ENCODE measurements at places on chromosomes 5 and 9.

GRCh38 chr5:116076496-116076895 is 8.3 kb upstream of the COMMD10 start:
- no peak for DNase-seq

- no peak for DNase-seq
These were observed 55.6 kb upstream of the TESK1 start for GRCh38 chr9:35549441-35549840.

DNA sequence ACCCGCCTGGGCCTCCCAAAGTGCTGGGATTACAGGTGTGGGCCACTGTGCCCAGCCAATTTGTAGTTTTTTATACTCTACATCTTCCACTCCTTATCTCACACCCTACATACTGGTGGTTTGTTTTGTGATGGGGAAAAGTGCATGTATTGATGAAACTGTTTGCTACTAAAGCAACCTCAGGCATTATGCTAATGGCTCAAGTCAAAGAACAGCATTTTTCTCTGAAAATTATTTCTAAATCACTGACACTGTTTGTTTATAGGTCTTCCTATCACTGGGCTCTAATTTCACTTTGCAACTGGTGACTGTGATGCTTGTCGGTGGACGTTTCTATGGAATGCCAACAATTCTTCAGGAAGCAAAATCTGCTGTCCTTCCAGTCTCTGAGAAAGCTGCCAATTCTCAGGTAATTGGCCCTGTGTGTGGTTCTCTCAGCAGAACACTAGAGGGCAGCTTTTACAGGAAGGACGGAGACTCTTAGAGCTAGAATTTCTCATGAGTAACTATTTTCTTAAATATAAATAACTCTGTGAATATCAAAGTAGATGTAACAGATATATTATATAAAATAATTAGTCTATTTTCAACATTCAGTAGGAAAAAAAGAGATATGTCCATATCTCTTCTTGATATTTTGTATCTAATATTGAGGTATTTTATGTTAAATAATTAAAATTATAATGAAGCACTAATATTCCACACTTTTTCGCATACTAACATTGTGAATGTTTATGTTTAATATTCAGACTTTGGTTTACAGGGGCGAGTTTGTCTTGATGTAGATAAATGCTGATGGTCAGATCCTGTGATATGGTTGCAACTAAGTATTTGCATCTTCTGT is 244.1 kb downstream of the ADGRV1 start:
- DNase-seq, result no peak

DNA sequence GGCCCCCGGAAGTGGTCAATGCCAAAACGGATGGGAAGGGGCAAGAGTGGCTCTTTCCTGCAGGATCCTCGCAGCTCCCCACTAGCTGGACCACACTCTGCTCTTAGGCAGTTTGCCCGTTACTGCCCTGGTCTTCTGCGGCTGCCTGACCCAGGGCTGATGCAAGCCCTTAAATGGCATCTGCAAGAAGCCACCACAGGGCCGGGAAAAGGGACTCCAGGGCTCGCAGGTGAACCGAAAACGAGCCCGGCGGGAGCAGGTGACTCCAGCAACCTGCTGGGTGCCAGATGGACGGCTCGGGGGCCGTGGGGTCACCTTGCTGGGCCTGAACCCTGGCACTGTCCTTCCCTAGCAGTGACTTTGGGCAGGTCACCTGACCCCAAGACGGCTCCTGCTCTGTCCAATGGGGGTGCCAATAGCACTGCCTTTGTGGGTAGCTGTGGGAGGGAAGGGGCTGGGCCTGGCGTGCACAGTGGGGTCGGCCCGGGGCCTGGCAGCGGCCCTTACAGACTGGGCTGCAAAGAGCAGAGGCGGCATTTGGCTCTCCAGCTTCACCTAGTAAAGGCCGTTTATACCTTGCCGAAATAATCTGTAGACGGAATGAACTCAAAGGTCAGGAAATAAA is 1.3 kb downstream of the TMEM250 start:
- no peak for DNase-seq

GRCh38 chr5:94285984-94286383 is 332.4 kb downstream of the KIAA0825 start:
- no peak for DNase-seq

DNA sequence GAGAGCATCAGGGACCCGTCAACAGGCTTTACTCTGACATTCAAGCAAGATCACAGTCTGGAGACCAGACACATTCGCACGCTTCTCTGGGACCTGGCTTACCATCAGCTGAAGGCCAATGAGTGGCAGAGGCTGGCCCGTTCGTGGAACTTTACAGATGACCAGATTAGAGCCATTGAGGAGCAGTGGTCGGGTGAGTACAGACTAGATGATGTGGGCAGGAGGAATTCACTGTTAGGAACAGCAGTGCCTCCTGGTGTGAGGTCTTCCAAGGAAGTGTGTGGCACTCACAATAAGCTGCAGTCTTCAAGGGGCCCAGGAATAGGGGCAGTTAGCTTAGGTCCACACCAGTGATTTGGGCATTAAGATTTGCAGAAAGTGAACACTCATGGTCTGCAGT is 50.4 kb downstream of the POC5 start:
- DNase-seq, result no peak

DNA sequence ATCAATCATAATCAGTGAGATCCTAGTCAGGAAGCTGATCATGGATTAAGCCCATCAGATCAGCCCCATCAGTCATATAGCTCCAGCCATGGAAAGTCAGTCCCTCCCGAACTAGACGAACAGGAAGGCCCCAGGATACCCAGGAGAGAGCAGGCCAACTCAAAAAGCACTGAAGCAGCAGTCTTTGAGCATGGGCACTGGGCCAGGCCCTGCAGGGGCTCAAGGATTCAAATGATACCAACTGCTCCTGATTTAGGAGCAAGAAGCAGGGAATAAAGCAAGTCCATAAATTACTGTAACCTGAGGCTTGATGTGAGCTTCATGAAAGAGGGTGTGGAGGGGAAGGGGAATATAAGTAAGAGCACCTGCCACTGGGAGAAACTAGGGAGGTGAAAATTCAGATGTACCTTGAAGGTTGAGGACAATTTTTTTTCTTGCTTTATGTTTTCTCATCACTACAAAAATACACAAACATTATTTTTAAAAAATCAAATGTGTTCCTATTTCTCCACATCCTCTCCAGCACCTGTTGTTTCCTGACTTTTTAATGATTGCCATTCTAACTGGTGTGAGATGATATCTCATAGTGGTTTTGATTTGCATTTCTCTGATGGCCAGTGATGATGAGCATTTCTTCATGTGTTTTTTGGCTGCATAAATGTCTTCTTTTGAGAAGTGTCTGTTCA is 115.2 kb downstream of the SIL1 start:
- DNase-seq, result no peak

DNA sequence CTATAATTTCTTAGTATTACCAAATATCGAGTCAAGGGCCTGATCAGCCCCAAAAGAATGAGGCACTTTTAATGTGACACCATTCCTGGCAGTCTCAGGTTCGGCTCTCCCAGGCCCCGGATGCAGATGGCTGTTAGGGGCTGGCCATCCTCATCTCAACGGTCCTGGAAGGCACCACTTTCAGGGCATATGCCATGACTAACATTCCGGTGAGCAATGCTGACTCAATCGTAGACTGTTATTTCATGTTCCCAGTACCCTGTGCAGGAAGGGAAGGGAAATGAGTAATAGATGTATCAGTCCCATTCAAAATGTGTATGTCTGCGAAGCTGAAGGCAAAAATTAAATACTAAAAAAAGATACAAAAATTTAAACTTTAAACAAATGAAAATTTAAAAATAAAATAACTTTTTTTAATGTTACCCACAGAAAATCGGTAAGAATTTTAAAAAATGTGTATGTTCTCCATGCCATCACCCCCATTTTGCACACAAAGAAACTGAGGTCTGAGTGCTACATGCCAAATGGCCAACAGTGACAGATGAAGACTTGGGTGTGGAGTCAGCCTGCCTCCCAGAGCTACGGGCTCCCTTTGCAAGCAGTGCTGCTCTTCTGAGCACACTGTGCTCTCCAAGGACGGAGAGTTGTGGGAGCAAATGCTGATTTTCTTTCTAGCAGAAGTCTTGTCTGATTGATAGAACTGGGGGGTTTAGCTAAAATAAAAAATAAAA is 79.0 kb downstream of the GLDC start:
- no peak for DNase-seq

- DNase-seq, result no peak
These were observed 351.0 kb downstream of the PRELID2 start for GRCh38 chr5:145484158-145484557.

- no peak for DNase-seq
These were observed 43.6 kb upstream of the ABCA1 start for GRCh38 chr9:104971511-104971910.

DNA sequence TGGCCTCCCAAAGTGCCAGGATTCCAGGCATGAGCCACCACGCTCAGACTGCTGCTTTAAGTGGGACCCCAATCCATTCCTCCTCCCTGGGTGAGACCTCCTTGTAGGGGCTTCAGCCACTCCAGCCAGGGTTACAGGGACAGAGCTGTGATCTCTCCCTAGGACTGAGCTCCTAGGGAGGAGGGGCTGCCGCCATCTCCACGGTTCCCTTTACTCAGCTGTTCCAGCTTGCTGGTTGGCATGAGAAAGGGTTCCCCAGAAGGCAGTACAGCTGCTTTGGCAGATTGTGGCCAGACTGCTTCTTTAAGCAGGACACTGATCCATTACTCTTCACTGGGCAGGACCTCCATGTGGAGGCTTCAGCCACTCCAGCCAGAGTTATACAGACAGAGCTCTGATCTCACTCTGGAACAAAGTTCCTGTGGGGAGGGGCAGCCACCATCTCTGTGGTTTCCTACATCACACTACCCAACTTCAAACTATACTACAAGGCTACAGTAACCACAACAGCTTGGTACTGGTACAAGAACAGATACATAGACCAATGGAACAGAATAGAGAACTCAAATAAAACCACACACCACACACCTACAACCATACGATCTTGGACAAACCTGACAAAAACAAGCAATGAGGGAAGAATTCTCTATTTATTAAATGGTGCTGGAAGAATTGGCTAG is 7.2 kb downstream of the INSL6 start:
- peak; percentile 45 for DNase-seq

DNA sequence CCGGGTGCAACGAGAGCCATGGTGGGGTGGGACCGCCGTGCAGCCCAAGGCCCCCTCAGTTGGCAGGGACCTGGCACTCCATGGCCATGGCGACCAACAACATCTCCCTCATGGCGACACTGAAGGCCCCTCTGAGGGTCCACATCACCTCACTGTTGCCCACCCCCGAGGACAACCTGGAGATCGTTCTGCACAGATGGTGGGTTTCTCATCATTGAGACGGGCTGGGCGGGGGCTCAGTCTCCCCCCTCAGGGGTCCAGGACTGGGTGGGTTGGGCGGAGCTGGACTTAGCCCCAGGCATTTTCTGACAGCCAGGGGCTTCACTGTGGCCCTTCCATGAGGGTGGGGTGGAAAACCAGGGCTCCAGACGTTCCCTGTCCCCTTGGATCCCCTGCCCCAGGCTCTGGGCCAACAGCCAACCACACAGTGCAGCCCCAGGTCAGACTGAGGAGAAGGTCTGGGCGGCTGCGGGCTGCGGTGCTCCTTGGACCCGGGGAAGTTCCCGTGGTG is 734 bp downstream of the PAEP start:
- no peak for DNase-seq

DNA sequence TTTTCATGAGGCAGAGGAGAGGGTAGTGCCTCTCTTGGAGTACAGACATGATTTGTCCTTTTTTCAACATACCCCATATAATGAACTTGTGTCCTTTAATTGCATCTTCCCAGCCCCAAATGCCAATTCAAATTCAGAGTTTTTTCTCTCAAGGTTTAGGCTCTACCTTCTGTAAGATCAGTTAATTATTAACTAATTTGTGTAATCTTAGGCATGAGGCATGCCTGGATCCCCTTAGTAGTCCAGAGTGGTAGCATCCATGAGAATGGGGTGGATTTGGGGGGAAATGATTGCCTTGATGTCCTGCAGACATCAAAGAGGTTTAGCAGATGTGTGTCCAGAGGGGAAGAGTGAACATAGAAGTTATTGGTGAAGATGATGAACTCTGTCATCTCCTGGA is 533.3 kb downstream of the LRRC70 start:
- no peak for DNase-seq

DNA sequence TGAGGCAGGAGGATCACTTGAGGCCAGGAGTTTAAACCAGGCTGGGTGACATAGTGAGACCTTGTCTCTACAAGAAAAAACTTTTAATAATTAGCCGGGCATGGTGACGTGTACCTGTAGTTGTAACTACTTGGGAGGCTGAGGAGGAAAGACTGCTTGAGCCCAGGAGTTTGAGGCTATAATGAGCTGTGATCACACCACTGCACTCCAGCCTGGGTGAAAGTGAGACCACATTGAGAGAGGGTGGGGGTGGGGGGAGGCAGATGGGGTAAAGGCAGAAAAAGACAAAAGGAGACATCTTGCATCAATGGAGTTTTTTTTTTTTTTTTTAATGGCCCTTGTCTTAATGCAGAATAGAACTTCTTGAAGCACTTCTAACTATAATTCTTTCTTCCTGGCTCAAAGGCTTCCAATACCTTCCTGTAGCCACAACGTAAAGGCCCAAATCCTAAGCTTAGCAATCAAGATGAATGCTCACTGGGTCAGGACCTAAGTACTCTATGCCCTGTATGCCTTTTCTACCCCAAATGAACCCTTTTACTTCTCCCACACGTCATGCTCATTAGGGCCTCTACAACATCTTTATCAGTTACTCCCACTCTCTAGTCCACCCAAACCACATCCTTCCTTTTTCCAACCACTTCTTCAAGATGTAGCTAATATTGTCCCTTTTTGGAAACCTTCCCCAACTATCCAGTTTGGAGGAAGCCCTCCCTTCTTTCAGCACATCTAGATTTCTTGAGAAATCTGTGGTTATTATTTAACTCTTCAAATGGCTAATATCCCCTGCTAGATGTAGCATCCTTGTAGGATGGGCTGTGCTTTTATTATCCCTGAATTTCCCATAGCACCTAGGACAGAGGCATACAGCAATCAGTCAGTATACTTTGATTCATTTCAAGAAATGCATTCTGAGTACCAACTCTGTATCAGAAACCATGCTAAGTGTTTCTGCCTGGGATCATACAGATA is 40.8 kb downstream of the CSF2 start:
- DNase-seq, result no peak

GRCh38 chr5:77906806-77907205 is 130.7 kb upstream of the TBCA start:
- no peak for DNase-seq

- DNase-seq, result no peak
These were observed 364.7 kb downstream of the PRELID2 start for GRCh38 chr5:145470396-145470979.

GRCh38 chr5:117454716-117455212 is 880.1 kb upstream of the SEMA6A start:
- peak; percentile 22 for DNase-seq

- no peak for DNase-seq
These were observed 45.5 kb downstream of the SH3RF2 start for GRCh38 chr5:145981589-145982571.

- no peak for DNase-seq
These were observed 717 bp upstream of the NCS1 start for GRCh38 chr9:130171226-130172148.

Measured in immature natural killer cell (primary cell).